Cardiac fibroblast (primary cell): ENCODE measurements at places on chromosomes 5 and 9.

GRCh38 chr5:37554938-37555337 is 175.8 kb downstream of the WDR70 start:
- DNase-seq: peak; percentile 35

GRCh38 chr5:3490957-3491507 is 104.6 kb upstream of the IRX1 start:
- DNase-seq: no peak

DNA sequence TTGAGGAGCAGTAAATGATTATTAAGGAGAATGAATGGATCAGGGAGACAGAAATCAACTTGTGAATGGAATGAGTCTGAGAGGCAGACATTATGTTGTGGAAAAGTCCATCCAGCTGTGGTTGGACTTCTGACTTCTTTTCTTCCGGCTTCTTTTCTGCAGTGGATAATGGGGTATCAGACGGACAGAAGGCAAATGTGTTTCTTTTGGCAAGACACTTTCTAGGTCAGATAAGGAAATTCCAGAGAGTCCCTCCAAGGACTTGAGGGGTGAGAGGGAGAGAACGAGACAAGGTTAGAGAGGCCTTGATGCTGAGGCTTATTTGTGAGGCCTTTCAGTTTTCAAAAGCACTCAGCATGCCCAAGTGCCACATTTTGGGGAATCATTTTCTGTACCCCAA is 17.1 kb upstream of the GRHPR start:
- DNase-seq: no peak

- no peak for DNase-seq
These were observed 43.8 kb downstream of the SPRY4 start for GRCh38 chr5:142281008-142281367.

GRCh38 chr5:66362046-66362445 is 217.9 kb downstream of the SREK1 start:
- no peak for DNase-seq

- no peak for DNase-seq
These were observed 6.4 kb upstream of the C6 start for GRCh38 chr5:41219658-41220269.

DNA sequence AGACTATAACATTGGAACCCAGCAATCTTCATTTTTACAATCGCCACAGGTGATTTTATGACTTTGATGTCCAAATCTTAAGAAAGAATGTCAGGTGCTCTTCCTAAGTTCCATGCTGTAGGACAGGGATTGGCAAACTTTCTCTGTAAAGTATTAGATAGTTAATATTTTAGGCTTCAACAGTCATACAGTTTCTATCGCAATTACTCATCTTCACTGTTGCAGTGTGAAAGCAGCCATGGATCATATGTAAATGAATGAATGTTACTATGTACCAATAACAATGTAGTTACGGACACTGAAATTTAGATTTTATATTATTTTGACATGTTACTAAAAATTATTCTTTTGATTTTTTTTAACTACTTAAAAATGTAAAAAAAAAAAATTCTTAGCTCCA is 169.7 kb downstream of the DTWD2 start:
- no peak for DNase-seq

GRCh38 chr9:108434036-108434435 is 421.8 kb downstream of the ACTL7B start:
- no peak for DNase-seq

- DNase-seq: no peak
These were observed 181.1 kb downstream of the HSPA4 start for GRCh38 chr5:133232911-133233310.

- DNase-seq: peak; percentile 74
These were observed 1577.3 kb upstream of the C9orf72 start for GRCh38 chr9:29150606-29151005.

DNA sequence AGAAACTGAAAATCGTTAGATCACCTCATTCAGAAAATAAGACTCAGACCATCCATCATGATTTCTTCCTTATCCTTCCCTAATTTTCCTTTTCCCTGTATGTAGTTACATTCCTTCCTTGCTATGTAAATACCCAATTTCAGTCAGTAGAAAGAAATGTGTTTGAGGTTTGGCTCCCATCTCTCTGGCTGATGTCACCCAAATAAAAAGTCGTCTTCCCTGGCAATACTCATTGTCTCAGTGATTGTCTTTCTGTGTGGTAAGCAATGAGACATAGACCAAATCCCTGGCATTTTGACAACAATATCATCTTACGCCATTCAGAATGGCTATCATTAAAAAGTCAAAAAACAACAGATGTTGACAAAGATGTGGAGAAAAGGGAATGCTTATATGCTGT is 303.9 kb upstream of the EDIL3 start:
- peak; percentile 67 for DNase-seq
